ENCODE measurements at places on chromosomes 16 and 17.
A peak's percentile ranks its signal among the peaks of the same experiment; 100 is the strongest.

- DNase-seq: no peak
Observed at GRCh38 chr16:60646631-60647030, 1389.6 kb downstream of the CDH8 start.

- DNase-seq: no peak
Observed at GRCh38 chr16:7332611-7333010, at the start of gene RBFOX1. RBFOX1 (plus strand) TSS chr16:7332845.

GRCh38 chr16:88939972-88940861 is 36.8 kb downstream of the CBFA2T3 start:
- DNase-seq: no peak

DNA sequence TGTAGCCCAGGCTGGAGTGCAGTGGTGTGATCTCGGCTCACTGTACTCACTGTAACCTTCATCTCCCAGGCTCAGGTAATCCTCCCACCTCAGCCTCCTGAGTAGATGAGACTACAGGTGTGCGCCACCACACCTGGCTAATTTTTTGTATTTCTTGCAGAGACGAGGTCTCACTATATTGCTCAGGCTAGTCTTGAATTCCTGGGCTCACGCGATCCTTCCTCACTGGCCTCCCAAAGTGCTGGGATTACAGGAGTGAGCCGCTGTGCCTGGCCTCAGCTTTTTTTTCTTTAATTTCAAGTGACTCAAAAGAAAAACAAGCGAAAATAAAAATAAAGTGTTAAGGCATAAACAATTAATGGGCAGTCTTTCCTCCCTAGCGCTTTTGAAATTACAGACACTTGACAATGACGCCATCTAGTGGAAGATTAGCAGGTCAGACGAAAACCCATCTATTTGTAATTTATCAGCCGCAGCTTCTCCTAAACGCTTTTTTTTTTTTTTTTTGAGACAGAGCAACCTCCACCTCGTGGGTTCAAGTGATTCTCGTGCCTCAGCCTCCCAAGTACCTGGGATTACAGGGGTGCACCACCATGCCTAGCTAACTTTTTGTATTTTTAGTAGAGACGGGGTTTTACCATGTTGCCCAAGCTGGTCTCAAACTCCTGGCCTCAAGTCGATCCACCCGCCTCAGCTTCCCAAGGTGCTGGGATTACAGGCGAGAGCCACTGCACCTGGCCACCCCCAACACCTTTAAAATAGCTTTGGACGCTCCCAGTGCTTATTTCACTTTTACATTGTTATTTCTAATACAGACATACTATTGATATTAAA is 28.1 kb upstream of the PECAM1 start:
- no peak for DNase-seq

GRCh38 chr16:25298165-25298872 is 40.7 kb upstream of the ZKSCAN2 start:
- no peak for DNase-seq

DNA sequence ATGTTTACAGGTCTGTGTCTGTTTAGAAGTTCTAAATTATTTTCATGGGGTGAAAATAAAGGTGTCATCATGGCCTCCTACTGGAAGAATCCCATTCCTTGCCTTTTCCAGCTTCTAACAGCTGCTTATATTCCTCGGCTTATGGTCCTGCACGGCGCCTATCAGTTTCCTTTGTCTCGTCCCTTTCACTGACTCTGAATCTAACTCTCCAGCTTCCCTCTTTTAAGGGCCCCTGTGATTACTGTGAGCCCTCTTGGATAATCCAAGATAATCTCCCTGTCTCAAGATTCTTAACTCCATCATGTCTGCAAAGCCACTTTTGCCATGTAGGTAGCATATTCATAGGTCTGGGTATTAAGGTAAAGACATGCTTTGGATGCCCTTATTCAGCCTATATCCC is 441.0 kb upstream of the ERCC4 start:
- no peak for DNase-seq

- no peak for DNase-seq
Observed at GRCh38 chr17:46780003-46780373, 38.5 kb downstream of the WNT3 start.

- peak; percentile 36 for DNase-seq
Observed at GRCh38 chr17:38598536-38598935, 7.2 kb downstream of the SRCIN1 start.

DNA sequence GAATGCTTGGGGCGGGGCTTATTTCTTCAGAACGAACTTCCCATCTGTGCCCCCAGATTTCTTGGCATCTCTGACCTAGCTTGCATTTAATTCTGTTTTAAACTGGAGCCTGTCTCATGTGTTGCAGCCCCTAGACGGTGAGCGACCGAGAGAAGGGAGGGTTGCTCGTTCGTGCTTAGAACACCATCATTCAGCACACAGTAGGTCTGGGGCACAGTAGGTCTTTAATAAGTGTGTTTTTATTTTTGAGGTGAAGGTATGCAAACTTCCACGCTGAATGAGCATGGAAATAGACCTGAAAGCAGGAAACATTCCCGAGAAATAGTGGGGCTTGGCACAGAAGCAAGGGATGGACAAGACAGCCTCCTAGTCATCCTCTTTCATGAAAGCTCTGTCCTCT is 57.0 kb upstream of the TAC4 start:
- DNase-seq: no peak

- peak; percentile 55 for DNase-seq
Observed at GRCh38 chr16:30786936-30787612, at the start of gene ZNF629. ZNF629 (minus strand) TSS chr16:30787205; CDS start chr16:30784482, 2,723 bp downstream.

DNA sequence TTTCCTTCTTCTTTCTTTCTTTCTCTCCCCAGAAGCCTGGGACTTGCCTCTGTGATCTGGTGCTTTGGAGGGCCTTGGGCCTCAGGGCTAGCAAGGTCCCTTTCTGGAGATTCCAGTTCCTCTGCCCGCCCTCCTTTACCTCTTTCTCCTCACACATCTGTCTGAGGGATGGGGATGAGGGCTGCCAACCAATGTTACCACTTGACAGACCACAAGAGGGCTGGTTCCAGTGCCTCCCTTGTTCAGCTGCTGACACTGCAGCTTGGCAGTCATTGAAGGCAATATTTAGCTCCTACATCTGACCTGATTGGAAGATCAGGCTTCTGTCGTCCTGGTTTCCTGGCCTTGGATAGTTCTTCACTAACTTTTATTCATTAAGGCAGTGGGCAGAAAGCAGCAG is 3.6 kb upstream of the ZNF652 start:
- DNase-seq: no peak

DNA sequence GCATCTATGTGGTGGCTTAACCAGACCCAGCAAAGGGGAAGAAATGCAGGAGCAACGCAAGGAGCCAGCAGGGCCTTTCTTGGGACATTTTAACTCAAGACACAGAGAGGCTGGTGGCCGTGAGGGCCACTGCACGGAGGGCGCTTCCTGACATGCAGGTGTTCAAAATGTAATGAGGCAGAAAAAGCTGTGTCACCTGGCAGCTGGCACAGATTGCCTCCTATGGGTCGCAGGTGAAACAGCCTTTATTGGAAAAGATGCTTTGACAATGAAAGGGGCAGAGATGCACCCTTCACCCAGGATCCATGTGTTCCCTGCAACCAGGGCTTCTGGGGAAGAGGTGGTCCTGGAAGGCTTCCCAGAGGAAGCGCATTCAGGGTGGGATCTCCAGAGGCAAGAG is 219.3 kb downstream of the XYLT1 start:
- DNase-seq: no peak

DNA sequence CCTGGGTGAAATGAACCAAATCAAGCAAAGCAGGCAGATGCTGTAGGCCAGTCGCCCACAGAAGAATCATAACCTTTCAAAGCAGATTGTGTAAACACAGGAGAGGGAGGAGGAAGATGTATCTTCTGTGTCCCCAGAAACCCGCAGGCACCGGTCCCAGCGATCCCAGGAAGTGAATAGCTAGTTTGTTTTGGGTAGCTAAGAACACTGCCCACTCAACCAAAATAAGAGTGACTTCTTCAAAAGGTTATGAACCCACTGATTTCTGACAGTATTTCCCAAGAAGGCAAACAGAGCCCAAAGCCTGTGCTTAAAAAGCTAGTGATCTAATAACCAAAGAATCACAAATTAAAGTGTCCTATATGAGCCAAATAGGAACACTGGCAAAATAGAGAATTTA is 67.8 kb downstream of the GRIN2A start:
- no peak for DNase-seq

GRCh38 chr16:22007509-22008214 is at the start of gene MOSMO:
MOSMO (plus strand) TSS chr16:22008111; CDS start chr16:22008302, 191 bp downstream.
- peak; percentile 65 for DNase-seq

- no peak for DNase-seq
Observed at GRCh38 chr17:49393491-49394255, 21.0 kb downstream of the PHB1 start.

- no peak for DNase-seq
Observed at GRCh38 chr17:40602445-40603443, 37.5 kb upstream of the CCR7 start.
